ENCODE measurements at places on chromosomes 5 and 9. TPM values are rescaled to one million over a fixed set of nuclear protein-coding genes. Genes with fewer than 3 reads are reported as not detected.

The AHRR gene
- 0.71 TPM for polyA plus RNA-seq

GRCh38 chr5:112232667-112233066 is 186.4 kb downstream of the EPB41L4A start:
- no peak for DNase-seq

- no peak for DNase-seq
Observed at GRCh38 chr5:35372482-35372881, 142.2 kb upstream of the PRLR start.

DNA sequence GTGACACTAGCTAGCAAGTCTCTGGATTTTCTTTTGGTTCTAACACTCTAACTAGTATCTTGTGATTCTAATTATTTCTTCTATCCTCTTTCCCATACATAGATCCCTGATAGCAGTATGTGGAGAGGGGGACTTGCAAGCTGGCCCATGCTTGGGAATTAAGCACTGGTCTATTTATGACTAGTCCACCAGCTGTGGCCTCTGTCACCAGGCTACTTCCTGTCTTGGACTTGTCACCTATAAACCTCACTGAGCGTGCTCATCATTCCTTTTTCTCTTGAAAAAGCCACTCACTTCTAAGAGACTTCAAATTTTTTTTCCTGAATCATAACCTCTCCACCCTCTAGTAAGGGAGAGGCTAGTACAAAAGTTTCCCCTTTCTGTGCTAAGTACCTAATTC is 32.3 kb upstream of the MAMDC2 start:
- no peak for DNase-seq

GRCh38 chr9:94840738-94841137 is 114.2 kb downstream of the AOPEP start:
- no peak for DNase-seq

- DNase-seq, result no peak
Observed at GRCh38 chr9:80072451-80072850, 500.7 kb downstream of the TLE4 start.

- DNase-seq, result no peak
Observed at GRCh38 chr9:33017283-33018041, 7.6 kb upstream of the DNAJA1 start.

The MOB3B gene
- 5.9 TPM for polyA plus RNA-seq

GRCh38 chr9:2837915-2838314 is 6.0 kb downstream of the PUM3 start:
- DNase-seq, result no peak

DNA sequence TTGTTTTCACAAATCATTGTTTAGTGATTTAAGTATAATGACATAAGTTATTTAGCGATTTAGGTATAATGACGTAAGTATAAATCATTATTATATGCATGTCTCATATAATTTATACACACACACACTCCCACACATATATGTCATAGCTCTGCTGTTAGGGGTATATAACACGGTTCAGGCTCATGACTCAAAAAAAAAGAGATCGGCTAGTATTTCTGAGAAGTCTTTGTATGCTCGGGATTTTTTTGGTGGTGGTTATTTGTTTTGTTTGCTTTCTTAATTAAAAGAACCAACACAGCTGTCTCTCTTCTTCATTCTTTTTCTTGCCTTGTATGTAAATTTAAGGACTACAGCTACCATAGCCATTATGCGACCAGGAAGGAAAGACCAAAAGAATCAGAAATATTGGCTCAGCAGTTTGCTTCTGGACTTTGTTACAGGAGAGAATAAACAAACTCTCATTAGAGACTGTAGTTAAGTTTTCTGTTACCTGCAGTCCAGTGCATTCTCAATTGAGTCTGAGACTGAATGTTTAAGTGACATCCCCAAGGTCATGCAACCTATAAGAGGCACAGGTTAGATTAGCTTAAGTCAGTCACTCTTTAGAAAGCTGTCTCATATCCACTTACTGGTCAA is 83.2 kb upstream of the NREP start:
- no peak for DNase-seq

The CCNO gene
- 2.1 TPM for polyA plus RNA-seq

All from kidney (tissue), 22 donors.